Left cardiac atrium (tissue), 4 donors: ENCODE measurements at places on chromosomes 16 and 17. TPM values are rescaled to one million over a fixed set of nuclear protein-coding genes. Genes with fewer than 3 reads are reported as not detected.
A peak's percentile ranks its signal among the peaks of the same experiment; 100 is the strongest.

DNA sequence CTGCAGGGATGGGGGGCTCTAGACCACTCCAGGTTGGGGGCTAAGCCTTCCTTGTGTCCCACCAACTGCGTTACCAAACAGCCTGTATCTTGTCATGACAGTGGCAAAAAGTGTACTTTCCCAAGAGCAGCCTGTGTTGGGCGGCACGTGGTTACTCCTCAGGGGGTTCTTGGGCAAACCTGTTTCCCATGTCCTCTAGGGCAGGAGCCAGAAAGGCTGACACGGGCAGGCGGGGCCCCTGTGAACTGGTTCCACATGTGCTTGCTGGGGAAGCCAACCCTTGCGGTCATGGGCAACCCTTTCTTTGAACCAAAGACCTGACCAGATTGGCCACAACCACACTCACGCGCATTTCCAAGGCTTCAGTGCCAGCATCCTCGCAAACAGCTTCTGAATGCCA lies 228.5 kb downstream of the RBFOX3 start:
- DNase-seq, result no peak

DNA sequence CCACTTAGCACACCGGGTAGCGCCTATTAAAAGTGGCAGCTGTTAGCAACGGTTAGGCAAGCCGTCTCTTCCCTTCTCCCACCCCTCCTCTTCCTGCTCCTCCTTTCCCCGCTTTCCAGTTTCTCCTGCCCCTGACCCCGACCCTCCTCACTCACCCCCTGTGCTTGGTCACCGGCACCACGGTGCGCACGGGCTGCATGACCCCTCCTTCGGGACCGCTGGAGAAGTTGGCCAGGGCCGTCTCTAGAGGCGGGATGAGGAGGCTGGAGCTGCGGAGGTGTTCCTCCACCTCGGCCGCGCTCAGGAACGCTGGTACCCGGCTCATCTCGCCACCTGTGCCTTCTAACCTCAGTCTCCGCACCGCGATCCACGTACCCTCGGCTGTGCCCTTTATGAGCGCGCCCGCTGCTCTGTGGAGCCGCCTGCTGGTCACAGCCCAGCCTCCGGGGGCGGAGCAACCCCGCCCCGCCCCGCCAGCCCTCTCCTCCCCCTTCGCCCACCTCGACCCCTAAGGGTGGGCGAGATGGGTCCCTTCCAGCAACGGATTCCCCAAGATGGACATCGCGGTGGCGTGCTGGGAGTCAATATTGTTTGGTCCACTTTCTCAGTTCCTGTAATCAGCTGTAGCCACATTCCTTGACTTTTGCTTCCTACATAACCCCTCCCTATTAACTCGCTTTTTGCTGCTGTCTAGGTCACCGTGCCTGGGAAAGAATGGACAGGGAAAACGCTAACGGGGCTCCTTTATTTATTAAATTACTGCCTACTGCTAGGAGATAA lies at the start of gene CRYM:
Gene CRYM, minus strand, starts transcription at position 364 of the 780 bp plus-strand sequence. Its CDS starts 39 bp downstream, at position 325.
- peak; percentile 76 for DNase-seq

GRCh38 chr16:68242926-68243858 lies 2.0 kb upstream of the PLA2G15 start:
- DNase-seq, result no peak

Gene TLCD2
- total RNA-seq, result 6.0 TPM

Gene CDRT15L2
- not detected for total RNA-seq
